Activated naive CD4-positive, alpha-beta T cell (primary cell): ENCODE measurements at places on chromosomes 3 and 15.

DNA sequence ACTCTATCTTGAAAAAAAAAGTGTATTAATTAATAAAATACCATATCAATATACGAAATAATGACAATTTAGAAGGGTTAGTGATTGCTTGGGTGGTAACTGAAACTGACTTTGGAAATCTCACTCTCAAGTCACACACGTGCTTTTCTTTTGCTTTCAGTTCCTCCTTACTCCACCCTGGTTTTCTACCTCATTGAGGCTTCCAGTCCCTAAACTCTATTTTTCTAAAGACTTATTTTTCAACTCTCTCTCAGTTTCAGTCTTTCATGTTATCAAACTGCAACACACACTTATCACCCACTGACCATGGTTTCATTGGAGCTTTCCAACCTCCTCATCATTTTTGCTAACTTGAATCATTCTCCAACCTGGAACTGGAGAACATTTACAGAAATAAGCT lies 23.5 kb downstream of the IL12A start:
- no peak for DNase-seq

GRCh38 chr3:99172736-99173657 lies 271.5 kb upstream of the DCBLD2 start:
- DNase-seq, result no peak

DNA sequence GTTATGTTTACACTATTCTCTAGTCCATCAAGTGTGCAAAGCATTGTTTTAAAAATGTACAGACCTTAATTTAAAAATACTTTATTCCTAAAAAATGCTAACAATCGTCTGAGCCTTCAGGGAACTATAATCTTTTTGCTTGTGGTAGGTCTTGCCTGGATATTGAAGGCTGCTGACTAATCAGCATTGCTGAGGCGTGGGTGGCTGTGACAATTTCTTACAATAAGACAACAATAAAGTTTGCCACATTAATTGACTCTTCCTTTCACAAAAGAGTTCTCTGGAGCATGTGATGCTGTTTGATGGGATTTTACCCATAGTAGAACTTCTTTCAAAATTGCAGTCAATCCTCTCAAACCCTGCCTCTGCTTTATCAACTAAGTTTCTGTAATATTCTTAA lies 384.0 kb upstream of the TGFBR2 start:
- no peak for DNase-seq

DNA sequence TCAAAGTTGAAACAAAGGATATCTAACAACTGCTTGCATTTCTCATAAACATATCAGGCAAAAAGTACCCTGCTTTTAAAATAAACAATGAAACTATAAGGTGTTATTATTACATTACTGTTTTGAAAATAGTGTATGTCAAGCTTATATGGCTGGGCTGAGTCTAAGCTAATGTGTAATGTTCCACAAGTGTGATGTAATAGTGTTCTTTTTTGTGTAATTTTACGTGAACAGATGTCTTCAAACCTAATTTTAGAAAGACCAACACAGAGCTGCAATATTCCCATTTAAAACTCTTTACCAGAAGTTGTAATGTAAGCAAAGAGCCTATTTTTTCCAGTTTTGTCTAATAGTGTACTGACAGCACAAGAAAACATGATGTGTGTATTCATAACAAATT lies 34.0 kb downstream of the MINDY2 start:
- no peak for DNase-seq

- no peak for DNase-seq
These were observed 35.0 kb downstream of the ACAP2 start for GRCh38 chr3:195407531-195408409.

GRCh38 chr3:79517766-79518413 lies 249.9 kb downstream of the ROBO1 start:
- no peak for DNase-seq

DNA sequence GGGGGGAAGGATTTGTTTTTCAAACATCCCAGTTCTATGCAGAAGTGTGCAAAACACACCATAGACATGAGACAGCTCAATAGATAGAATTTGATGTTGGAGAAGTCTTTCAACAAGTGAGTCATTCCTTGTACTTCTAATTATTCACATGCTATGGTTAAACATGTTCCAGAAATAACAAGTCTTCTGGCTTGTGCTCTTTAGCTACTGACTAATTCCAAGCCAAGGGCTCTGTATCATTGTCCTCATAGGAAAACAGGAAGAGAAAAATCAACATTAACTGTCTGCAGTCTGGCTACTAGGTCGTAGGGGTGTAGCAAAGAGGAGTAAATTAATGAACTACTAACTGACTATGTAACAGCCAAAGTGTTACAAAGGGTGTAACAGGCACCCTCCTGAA lies 25.8 kb downstream of the LDHAL6B start:
- DNase-seq, result no peak

GRCh38 chr3:110758208-110758607 lies 313.4 kb upstream of the NECTIN3 start:
- DNase-seq, result no peak

- no peak for DNase-seq
These were observed 31.6 kb upstream of the PDE8A start for GRCh38 chr15:84949845-84950569.

DNA sequence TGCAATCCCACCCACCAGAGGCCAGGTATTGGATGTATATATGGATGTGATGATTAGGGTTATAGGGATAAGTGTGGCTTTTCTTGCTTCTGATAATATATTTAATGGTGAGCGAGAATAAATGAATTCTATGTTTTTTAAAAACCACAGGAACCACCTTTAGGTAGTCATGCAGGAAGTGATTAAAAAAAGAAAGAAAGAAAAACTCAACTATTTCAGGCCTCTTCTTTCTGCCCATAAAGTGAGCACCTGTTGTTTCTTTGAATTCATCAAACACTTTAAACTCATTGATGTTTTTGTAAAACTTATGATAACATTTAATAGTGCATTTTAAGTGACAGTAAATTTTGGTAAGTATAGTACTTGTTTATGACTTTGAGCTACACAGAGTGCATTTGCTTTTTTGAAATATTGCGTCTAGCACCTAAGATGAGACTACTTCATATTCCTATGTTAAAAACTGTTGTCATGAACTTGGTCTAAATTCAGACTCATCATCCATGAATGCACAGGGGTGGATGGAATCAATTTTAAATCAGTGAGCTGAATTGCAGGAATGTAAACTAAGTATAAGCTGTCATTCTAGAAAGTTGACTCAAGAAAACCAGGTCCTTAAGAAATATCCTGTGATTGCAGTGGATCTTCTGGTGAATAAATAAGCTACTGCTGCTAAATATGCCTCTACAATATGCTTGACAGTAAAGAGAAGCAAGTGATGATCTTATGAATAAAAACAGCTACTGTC lies 764.4 kb upstream of the NECTIN3 start:
- DNase-seq, result no peak

GRCh38 chr15:48993380-48993779 lies 29.7 kb upstream of the SHC4 start:
- no peak for DNase-seq

GRCh38 chr3:55629432-55629831 lies 142.3 kb upstream of the WNT5A start:
- no peak for DNase-seq

DNA sequence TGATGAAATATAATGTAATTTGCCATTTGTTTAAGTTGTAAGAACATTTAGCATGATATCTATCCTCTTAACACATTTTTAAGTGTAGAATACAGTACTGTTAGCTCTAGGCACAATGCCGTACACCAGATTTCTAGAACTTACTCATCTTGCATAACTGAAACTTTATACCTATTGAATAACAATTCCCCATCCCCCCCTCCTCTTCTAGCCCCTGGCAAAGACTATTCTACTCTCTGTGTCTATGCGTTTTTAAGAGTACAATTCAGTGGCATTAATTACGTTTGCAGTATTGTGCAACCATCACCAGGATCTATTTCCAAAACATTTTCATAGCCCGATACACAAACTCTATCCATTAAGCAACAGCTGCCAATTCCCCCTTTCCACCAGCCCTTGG lies 261.7 kb downstream of the PLOD2 start:
- DNase-seq, result no peak

DNA sequence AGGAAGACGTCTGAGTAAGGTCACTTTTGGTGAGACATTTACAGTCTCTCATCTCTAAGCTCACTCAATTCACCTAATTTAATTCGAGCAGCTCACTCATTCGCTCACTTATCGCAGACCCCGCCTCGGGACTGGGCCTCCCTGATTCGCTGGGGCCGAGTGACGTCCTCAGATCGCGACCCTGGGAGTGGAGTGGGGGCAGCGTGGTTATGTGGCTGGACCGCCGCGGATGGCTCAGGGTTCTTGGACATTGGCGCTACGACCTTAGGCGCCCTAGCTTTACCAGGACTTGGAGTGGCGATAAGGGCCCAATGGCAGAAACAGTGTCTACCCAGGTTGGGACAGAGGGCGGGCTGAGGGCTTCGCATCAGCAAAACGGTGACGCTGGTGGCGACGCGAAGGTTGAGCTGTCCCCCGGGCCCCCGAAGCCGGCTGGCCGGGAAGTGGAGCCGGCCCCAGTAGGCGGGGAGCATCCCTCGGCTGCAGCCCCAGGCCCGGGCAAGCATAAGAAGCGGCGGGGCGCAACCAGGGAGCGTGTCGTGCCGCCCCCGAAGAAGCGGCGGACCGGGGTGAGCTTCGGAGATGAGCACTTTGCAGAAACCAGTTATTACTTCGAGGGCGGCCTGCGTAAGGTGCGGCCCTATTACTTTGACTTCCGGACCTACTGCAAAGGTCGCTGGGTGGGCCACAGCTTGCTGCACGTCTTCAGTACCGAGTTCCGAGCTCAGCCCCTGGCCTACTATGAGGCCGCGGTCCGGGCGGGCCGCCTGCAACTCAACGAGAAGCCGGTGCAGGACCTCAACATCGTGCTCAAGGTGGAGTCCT lies at the start of gene RPUSD2:
TSS of gene RPUSD2 (plus strand) at position 171 of the 825 bp plus-strand sequence. CDS start at position 210, 39 bp downstream.
- peak; percentile 83 for DNase-seq

DNA sequence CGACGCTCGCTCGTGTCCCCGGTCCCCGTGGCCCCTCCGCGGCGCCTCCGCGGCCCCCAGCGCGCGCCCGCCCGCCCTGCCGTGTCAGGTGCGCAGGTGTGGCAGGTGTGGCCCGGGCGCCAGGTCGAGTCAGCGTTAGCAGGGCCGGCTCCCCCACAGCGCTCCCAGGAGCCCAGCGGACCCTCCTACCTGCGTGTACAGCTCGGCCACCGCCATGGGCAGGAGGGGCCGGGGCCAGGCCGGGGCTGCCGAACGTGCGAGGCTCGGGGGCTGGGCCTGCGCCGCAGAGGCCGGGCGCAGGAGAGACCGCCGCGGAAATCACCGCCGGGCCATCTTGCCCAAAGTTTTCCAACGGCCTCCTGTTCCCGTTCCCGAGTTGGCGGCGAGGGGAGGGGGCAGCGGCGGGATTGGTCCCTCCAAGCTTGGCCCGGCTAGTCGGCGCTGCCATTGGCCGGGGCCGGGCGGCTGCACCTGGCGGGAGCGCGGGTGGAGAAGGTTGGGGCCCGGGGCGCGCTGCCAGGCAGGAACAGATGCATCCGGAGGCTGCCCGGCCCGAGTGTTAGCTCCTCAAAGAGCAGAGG lies at the start of gene MYO5C:
TSS of gene MYO5C (minus strand) at position 384 of the 581 bp plus-strand sequence. CDS start at position 216, 168 bp downstream.
- DNase-seq, result no peak

GRCh38 chr3:39144748-39145380 lies 8.5 kb downstream of the CSRNP1 start:
- DNase-seq, result no peak

GRCh38 chr3:124766113-124767095 lies 36.2 kb downstream of the UMPS start:
- DNase-seq, result no peak

DNA sequence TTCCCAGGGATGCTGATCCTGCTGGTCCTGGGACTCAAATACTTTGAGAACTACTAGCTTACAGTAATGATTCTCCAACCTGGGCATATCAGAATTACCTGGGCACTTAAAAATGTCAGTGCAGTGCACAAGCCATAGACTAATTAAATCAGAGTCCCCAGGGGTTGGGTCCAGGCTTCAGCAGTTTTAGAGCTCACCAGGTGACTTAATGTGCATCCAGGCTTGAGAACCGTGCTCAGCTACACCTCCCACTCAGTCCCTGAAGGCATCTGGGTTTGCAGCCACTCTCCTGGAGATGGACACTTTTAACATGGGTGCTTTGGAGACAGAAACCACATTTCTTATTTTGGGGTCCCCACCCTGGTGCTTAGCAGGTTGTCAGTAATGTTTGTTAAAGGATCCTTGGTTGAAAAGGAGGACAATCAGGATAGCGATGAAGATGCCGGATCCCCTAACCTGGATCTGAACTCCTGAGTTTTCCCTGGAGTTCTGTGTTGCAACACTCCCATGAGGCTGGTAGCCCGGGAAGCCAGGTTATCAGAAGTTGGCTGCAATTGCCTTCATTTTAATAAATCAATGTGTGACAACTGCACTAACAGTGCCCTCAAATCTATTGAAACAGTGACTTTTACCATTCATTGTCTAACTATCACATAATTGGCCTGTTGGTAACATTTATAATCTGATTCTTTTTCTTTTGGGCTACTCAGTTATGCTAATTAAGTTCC lies 48.1 kb downstream of the BFSP2 start:
- DNase-seq, result no peak

DNA sequence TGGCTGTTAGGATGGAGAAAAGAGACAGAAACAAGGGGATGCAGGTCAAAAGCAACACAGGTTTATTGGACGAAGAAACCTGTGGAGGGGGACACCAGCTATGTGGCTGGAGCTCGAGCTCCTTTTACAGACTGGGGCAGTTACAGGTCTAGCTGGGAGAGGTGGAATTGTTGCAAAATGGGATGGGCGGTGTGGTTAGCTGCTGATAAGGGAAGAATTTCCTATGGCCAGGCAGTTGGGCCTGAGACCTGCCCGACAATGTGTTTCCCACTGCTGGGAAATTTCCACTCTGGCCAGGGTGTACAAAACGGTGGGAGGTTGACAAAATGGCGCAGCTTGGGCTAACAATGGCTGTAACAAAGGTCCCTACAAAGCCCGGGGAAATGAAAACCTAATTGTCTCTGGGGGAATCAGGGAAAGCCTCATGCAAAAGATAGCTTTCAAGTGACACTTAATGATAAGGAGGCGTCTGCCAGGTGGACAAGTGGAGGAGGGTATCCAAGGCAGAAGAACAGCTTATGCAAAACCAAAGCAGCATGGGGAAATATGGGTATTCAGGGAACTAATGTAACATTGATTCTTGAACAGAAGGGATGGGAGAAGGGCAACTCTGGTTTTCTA lies 137.4 kb upstream of the SGO1 start:
- DNase-seq, result no peak

- no peak for DNase-seq
These were observed 5.9 kb upstream of the RBPMS2 start for GRCh38 chr15:64781299-64781698.

DNA sequence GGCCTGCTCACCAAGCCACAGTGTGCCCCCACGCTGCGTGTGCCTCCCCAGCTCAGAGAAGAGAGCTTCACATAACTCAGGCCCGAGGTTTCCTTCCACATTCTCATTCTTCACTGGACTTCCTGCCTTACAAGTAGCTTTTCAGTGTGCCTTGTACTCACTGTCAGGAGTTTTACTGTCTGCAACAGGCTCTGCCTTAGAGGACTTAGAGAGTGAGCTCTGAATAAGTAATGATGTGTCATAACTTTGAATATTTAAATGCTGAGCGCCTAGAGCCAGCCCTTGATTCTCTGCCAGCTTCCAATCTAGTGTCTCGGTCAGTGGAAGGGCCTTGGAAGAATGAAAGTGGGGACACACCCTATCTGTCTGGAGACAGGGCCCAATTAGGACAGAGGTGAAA lies 41.8 kb downstream of the ITGB5 start:
- no peak for DNase-seq
